Ovary (tissue), 10 donors: ENCODE measurements at places on chromosomes 4 and X.

DNA sequence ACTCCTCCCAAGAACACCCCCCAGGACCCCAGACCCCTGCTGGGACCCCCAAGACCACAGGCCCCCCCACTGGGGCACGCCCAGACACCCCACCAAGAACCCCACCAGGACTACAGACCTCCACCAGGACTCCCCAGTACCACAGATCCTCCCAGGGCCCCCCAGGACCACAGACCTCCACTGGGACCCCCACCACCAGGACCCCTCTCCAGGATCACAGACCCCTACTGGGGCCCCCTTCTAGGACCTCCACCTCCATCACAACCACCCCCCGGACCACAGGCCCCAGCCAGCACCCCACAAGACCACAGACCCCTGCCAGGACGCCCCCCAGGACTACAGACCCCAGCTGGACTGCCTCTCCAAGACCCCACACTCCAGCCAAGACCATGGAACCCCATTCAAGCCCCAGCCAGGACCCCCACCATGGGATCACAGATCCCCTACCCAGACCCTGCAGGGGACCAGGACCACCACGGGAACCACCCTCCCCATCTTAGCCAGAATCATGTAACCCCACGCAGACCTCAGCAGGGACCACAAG, 855 bp upstream of the DHRSX start:
- peak; percentile 29 for DNase-seq

DNA sequence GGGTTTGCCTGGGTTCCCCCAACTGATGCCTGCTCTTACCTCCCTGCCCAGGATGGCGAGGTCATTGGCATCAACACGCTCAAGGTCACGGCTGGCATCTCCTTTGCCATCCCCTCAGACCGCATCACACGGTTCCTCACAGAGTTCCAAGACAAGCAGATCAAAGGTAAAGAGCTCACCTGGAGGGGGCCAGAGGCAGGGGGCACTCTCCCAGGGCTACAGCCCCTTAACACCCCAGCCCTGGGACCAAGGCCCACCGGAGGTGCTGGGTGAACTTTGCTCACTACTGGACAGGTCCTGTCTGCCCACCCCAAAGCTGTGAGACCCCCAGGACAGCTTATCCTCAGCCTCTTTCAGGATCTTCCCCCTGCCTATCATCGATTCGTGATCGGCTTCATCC, 24.5 kb downstream of the HTRA3 start:
- peak; percentile 5 for DNase-seq

- no peak for DNase-seq
Measured at GRCh38 chrX:136097871-136098805, 49.2 kb upstream of the FHL1 start.

DNA sequence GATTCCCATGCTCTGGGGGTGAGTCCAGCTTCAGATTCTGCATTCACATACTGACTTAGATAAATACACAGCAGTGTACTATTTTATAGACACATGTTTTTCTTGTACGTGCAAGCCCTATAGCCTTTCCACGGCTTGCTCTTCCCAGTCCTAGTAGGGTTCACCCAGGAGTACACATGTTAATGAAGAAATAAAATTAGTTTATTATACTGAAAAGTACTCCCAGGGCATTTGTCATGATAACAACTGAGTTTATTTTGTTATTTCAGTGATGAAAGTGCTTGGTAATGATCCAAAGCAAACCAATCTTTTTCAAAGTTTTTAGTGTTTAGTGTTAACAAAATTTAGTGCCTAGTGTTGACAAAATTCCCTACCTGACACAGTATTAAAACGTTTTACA, 21.3 kb downstream of the MAPK10 start:
- no peak for DNase-seq

DNA sequence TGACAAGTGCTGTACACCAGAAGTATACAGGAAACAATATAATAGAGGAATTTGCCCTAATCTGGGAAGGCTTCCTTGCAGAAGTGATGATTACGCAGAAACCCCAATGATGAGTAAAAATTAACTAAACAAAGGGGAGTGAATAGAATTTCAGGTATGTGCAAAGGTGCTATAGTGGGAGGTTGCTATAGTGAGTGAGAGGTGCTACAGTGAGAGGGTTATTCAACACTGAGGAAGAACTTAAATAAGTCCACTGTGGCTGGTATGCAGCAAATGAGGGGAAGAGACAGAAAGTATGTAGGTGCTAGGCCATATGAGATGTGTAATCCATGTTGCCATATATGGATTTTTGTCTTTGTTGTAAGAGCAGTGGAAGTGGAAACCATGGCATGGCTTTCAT, 69.5 kb downstream of the TRIM2 start:
- DNase-seq = no peak
